ENCODE measurements at places on chromosomes 5 and 9.
A peak's percentile ranks its signal among the peaks of the same experiment; 100 is the strongest.

DNA sequence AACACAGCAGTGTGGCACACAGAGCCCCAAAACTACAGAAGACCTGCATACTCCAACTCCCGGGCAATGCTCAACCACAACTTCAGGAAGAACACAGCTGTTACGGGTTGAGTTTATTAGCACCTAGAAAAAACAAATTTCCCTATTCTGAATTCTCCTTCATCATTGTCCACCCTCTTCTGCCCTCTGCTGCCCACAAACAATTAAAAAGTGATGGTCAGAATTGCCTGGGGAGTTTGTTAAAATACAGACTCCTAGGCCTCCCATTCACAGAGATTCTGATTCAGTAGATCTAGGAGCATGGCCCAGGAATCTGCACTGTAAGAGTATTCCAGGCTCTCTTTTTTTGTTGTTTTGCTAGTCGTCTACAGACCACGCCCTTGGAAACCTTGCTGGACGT, 310.6 kb downstream of the NDUFS4 start:
- no peak for DNase-seq

GRCh38 chr9:18393340-18394130, 80.4 kb upstream of the ADAMTSL1 start:
- DNase-seq: no peak

DNA sequence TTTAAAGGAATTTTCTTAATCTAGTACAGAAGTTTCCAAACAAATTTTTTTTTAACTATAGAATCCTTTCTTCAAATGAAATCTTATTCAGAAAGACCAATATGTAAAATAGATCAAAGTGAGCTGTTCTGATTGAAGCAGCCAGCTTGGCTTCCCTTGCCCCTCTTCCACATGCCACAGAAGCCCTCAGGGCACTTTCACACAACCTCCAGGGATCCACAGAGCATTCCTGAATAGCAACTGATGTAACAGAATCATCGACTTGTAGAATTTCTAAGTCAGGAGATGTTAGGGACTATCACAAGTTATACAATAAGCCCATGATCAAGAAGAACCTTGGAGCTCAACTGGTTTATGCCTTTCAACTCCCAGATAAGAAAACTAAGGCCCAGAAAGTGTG, 427.8 kb upstream of the C9orf72 start:
- no peak for DNase-seq

GRCh38 chr5:75716715-75717081, 539 bp downstream of the POC5 start:
- peak; percentile 37 for DNase-seq

All from NCI-H524 (cell line).